ENCODE measurements at places on chromosomes 1 and 21.

GRCh38 chr1:61142043-61142440, 59.7 kb downstream of the NFIA start:
- DNase-seq: no peak

DNA sequence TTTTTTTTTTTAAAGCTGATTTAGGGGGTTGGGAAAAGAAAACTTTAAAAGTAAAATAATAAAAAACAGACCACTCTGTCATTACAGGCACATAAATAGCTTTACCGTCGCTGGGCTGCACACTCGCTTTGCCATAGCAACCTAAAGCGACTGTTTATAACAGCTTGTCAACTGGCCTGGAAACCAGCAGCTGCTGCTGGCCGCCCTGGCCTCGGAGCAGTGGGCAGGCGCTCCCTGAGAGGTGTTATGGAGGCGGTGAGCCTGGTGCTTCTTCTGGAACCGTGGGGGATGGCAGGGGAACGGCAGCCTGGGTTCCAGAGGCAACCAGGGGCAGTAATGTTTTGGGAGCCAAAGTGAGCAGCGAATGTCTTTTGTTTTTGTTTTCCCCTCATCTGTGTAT, 45.7 kb downstream of the ATP2B4 start:
- no peak for DNase-seq

DNA sequence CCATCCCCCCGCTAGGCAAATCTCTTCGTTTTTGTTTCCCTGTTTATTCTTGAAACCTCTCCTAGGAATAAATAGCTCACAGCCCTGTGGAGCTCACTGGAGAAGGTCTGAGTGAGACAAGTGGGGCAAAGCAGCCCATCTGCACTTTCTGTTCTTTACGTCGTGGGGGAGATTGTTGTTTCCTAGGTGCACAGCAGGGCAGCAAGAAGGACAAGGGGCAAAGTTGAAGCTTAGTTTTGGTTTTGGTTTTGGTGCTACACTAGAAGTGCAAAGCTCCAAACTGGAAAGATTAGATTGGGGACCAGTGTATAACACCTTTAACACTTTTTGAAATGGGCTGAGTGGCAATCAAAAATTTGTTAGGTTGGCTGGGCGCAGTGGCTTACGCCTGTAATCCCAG, 76.6 kb downstream of the GPR88 start:
- DNase-seq: no peak

- no peak for DNase-seq
Observed at GRCh38 chr1:245441689-245442088, 286.9 kb downstream of the KIF26B start.

- no peak for DNase-seq
Observed at GRCh38 chr1:245500546-245500945, 345.8 kb downstream of the KIF26B start.

DNA sequence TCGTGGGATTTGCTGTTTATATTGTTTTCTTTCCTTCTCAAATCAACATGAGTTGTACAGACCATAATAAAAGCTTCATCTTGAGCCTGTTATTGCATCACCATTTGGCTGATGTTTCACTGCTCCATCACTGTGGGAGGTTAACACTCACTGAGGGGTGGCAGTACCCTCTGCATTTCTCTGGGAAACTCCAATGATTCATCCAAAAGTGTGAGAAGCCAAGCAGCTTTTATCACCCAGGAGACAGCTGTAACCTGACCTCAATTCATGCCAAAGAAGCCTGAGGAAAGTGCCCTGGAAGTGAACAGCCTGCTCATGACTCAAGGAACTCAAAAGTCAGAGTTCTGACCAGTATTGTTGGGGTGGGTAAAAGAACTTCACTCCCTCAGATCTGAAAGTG, 84.1 kb downstream of the GPR88 start:
- no peak for DNase-seq

DNA sequence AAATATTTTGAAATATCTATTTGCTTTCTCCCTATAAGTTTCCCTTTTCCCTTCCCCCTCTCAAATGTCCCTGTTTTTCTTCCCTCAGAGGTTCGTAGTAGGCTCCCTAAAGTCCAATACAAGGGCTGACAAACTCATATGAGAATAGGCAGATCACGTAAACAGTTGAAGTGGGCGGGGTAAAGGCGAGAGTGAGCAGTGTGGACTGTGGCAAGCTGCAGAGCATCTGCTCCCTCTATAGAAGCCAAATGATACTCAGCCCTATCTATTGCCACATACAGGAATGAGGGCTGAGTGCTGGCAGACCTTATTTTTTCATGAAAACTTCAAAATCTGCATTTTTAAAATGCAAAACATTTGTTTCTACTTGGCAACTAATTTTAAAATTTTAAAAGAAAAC, 26.3 kb downstream of the PRDX6 start:
- DNase-seq: no peak

- no peak for DNase-seq
Observed at GRCh38 chr21:29430576-29430975, 131.9 kb downstream of the BACH1 start.

- DNase-seq: no peak
Observed at GRCh38 chr1:111538343-111539025, 35.1 kb upstream of the ADORA3 start.

GRCh38 chr1:110337704-110338308, 1.4 kb upstream of the RBM15 start:
- no peak for DNase-seq

GRCh38 chr1:81135524-81135923, 665.2 kb upstream of the ADGRL2 start:
- DNase-seq: no peak
